ENCODE measurements at places on chromosomes 1 and 21. TPM values are rescaled to one million over a fixed set of nuclear protein-coding genes. Genes with fewer than 3 reads are reported as not detected.

- no peaks in the 10 kb centered on the region for H3K27me3 ChIP-seq
- no peak for DNase-seq
- no peak overlapping the region for H3K27ac ChIP-seq
- no peaks in the 10 kb centered on the region for H3K4me1 ChIP-seq
- no peak overlapping the region for H3K4me3 ChIP-seq
Observed at GRCh38 chr1:72936151-72936740, 653.9 kb upstream of the NEGR1 start.

DNA sequence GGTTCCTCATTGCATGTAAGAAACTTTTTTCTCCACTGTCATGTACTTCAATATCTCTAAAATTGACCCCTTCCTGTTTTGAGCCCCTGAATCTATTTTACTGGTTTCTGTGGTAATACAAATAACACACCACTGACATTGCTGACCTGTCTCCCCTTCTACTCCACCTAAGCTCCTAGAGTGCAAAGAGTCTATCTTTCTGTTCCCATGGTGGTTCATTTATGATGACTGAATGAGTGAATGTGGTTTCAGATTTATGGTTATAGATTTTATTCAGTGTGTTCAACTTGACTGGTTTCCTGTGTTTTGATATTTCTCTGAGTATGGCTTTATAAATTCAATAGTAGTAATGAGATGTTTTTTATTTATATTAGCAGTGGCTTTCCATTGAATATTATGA, 127.7 kb downstream of the MAGI3 start:
- H3K27ac ChIP-seq = no peak overlapping the region
- H3K36me3 ChIP-seq = no peaks in the 10 kb centered on the region
- no peak for DNase-seq
- H3K4me1 ChIP-seq = peaks cover 11% of the 10 kb centered on the region

- peak; percentile 65 for DNase-seq
- no peak overlapping the region for H3K4me3 ChIP-seq
- H3K4me1 ChIP-seq = peaks cover 9% of the 10 kb centered on the region
- H3K27me3 ChIP-seq = no peaks in the 10 kb centered on the region
- peak overlapping the region; percentile 29 for H3K27ac ChIP-seq
- no peaks in the 10 kb centered on the region for H3K36me3 ChIP-seq
Observed at GRCh38 chr1:32773018-32773763, 44.0 kb downstream of the YARS1 start.

Gene PAPPA2
- 0.73 TPM for total RNA-seq

Gene FNDC5
- not detected for total RNA-seq

Gene NEK2
- total RNA-seq = 1.6 TPM

Gene CDK18
- total RNA-seq = 1.7 TPM

- no peak overlapping the region for H3K27ac ChIP-seq
- H3K4me1 ChIP-seq = peaks cover 7% of the 10 kb centered on the region
- no peaks in the 10 kb centered on the region for H3K36me3 ChIP-seq
Observed at GRCh38 chr1:193730017-193730416, 543.6 kb upstream of the B3GALT2 start.

- peak overlapping the region; percentile 61 for H3K27ac ChIP-seq
- no peak overlapping the region for H3K4me3 ChIP-seq
- H3K36me3 ChIP-seq = no peaks in the 10 kb centered on the region
- no peaks in the 10 kb centered on the region for H3K27me3 ChIP-seq
Observed at GRCh38 chr1:28973596-28974421, 59.4 kb downstream of the EPB41 start.

DNA sequence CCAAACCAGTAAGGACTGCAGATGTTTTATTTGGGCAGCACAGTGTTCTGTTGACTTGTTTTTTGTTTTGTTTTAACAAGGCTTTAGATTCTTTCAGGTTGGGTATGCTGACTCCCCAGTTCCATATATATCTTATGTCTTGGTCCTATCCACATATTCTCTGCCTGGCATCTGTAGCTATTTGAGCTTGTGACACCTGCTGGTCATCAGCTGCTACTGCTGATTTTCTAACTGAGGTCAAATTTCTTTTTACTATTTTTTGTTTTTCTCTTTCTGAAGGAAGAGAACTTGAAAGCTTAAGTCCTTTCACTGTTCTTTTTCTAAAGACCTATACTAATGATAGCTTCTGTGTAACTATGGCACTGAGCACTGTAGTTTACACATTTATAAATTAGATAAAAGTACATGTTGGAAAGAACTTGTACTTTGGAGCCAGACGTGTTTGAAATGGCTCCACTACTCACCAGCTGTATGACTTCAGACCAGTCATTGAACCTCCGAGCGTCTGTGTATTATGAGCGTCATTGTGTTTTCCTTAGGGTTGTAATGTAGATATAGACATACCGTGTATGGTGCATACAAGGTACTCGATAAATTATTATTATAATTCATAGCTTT, 109.4 kb downstream of the NRDC start:
- no peak overlapping the region for H3K4me3 ChIP-seq
- DNase-seq = no peak
- H3K27me3 ChIP-seq = no peaks in the 10 kb centered on the region
- H3K36me3 ChIP-seq = peaks cover 13% of the 10 kb centered on the region
- peaks cover 9% of the 10 kb centered on the region for H3K4me1 ChIP-seq

DNA sequence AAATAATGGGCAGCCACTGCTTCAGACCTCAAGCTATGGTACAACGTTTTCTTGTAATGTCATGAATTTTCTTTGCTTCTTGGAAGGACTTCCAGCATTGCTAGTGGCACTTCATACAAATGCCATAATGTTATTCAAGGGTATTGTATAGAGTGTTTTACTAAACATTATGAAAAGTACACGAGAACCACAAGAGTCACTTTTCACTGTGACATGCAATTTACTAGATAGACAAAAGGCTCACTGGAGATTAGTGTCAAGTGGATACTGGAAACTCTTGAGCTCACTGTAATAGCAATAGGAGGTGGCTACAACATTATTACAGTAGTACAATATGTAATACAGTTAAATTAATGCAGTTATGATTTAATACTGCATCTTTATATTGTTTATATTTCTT, 5.3 kb upstream of the OLFM3 start:
- H3K27ac ChIP-seq = no peak overlapping the region
- no peak for DNase-seq
- no peaks in the 10 kb centered on the region for H3K36me3 ChIP-seq
- no peaks in the 10 kb centered on the region for H3K4me1 ChIP-seq
- no peak overlapping the region for H3K4me3 ChIP-seq

DNA sequence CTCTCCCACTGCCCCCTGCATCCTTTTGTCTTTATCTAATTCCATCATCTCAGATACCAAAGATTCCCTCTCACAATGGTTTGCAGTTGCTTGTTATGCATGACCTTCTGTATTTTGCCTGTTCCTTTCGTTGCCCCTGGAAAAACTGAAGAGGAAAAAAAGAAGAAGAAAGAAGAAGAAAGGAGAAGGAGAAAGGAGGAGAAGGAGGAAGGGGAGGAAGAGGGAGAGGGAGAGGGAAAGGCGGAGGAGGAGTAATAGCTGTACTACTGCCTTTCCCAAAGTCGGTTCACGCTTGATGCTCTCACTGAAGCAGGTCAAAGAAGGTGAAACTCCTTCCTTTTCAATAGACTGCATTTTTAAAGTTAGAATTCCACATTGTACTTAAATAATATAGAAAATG, 513.8 kb downstream of the PTPRC start:
- H3K27me3 ChIP-seq = peaks cover 6% of the 10 kb centered on the region
- H3K4me3 ChIP-seq = no peak overlapping the region

Gene SLC27A3
- total RNA-seq = 7.4 TPM

Gene OPTC
- total RNA-seq = not detected

- no peak overlapping the region for H3K27ac ChIP-seq
- H3K4me1 ChIP-seq = peaks cover under 1% of the 10 kb centered on the region
- no peaks in the 10 kb centered on the region for H3K27me3 ChIP-seq
- DNase-seq = no peak
- H3K4me3 ChIP-seq = no peak overlapping the region
Observed at GRCh38 chr1:169802888-169803287, 8.2 kb upstream of the METTL18 start.

DNA sequence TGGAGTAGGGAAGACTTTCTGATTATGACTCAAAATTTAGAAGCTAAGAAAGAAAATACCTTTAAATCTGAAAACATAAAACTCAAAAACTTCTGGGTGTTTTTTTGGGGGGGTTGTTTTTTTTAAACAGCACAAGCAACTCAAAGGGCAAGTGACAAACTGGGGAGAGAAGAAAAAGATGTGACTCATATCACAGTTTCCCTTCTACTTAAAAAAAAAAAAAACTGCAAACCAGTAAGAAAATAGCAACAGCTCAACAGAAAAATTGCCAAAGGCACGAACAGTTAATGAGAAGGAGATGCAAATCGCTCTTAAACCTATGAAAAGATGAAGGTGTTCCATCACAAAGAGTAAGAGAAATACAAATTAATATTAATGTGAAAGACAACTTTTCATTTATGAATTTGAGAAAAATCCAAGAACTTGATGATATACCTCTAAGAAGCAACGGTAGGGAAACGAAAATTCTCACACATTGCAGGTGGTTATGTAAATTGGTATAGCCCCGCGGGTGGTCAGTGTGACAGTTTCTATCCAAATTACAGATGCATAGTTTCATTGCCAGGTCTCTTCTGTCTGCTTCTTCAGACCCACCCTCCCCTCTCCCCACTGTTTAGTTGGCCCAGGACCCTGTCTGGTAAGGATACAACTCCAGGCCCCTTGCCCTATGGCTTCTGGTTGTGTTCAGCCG, 9.0 kb downstream of the IFNAR2 start:
- DNase-seq = no peak
- peaks cover 59% of the 10 kb centered on the region for H3K4me1 ChIP-seq
- peak overlapping the region; percentile 97 for H3K27ac ChIP-seq

DNA sequence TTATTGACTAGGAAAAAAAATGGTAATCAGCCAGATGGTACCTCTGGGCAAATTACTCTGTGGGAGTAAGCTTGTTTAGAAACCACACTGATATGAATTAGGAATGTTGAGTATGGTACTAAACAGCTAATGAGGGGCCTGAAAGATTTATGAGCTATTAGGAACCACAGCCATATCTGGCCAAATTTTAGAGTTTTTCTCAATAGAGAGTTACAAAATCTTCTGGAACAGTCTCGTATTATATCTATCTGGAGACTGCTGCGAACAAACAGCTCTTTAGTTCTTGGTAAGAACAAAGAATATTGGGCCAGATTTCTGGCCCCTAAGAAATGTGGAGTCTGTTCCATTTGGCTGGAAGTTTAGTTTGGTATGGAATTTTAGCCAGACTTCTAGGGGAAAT, 4.9 kb upstream of the PODN start:
- H3K27me3 ChIP-seq = peaks cover 29% of the 10 kb centered on the region
- no peak for DNase-seq
- H3K4me3 ChIP-seq = no peak overlapping the region

Gene IER5
- total RNA-seq = 123 TPM

GRCh38 chr1:198272492-198272891, 115.7 kb downstream of the NEK7 start:
- DNase-seq = no peak
- no peak overlapping the region for H3K27ac ChIP-seq
- no peaks in the 10 kb centered on the region for H3K27me3 ChIP-seq
- no peak overlapping the region for H3K4me3 ChIP-seq

DNA sequence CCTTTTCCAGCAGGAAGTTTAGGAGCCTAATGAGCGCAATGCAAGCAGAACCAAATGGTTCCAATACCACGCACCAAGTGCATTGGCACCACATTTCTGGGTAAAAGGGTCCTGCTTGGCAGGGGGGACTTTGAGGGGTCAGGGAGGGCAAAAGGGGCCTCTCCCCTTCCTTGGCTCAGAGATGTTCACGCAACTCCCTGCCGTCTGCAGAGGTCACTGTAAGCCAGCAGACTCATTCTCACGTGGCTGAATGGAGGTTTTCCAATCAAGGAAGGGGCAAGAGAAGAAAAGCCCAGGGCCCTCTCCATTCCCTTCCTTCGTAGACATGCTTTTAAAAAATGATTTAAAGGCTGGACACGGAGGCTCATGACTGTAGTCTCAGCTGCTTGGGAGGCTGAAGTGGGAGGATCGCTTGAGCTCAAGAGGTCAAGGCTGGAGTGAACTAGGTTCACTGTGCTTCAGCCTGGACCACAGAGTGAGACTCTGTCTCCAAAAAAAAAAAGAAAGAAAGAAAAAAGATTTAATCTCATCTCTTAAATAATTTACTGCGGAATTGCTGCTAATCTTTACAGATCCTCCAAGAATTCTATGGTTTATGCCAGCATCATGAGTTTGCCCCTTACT, 80.3 kb downstream of the RUNX3 start:
- DNase-seq = no peak
- no peaks in the 10 kb centered on the region for H3K27me3 ChIP-seq
- H3K27ac ChIP-seq = peak overlapping the region; percentile 73
- H3K4me3 ChIP-seq = peak overlapping the region; percentile 78
- peaks cover 10% of the 10 kb centered on the region for H3K4me1 ChIP-seq

Gene S100A10
- total RNA-seq = 317 TPM

- no peak for DNase-seq
- H3K36me3 ChIP-seq = no peaks in the 10 kb centered on the region
- H3K27me3 ChIP-seq = peaks cover 9% of the 10 kb centered on the region
- no peak overlapping the region for H3K4me3 ChIP-seq
- H3K4me1 ChIP-seq = no peaks in the 10 kb centered on the region
- no peak overlapping the region for H3K27ac ChIP-seq
Observed at GRCh38 chr1:221188458-221188857, 309.2 kb downstream of the HLX start.

- peak overlapping the region; percentile 9 for H3K27ac ChIP-seq
- no peak for DNase-seq
- peaks cover 39% of the 10 kb centered on the region for H3K4me1 ChIP-seq
- peaks cover 6% of the 10 kb centered on the region for H3K27me3 ChIP-seq
Observed at GRCh38 chr1:2047749-2048729, 2.2 kb upstream of the PRKCZ start.

- DNase-seq = no peak
- H3K27ac ChIP-seq = no peak overlapping the region
- no peaks in the 10 kb centered on the region for H3K27me3 ChIP-seq
- no peak overlapping the region for H3K4me3 ChIP-seq
- peaks cover 30% of the 10 kb centered on the region for H3K4me1 ChIP-seq
Observed at GRCh38 chr1:221722254-221723017, 19.5 kb downstream of the DUSP10 start.

GRCh38 chr1:167206166-167206835, 14.4 kb upstream of the POU2F1 start:
- no peak for DNase-seq
- H3K27ac ChIP-seq = no peak overlapping the region
- H3K4me1 ChIP-seq = no peaks in the 10 kb centered on the region
- H3K27me3 ChIP-seq = no peaks in the 10 kb centered on the region

Gene SYCP1
- total RNA-seq = not detected

Gene LINGO4
- total RNA-seq = 1.6 TPM

All from T-helper 17 cell (primary cell).